Stimulated activated CD4-positive, alpha-beta T cell treated with anti-CD3 and anti-CD28 coated beads, Interleukin-1b, Interleukin-23, amount 100 ng/mL, for 4 hours (primary cell): ENCODE measurements at places on chromosomes 11 and 22.

DNA sequence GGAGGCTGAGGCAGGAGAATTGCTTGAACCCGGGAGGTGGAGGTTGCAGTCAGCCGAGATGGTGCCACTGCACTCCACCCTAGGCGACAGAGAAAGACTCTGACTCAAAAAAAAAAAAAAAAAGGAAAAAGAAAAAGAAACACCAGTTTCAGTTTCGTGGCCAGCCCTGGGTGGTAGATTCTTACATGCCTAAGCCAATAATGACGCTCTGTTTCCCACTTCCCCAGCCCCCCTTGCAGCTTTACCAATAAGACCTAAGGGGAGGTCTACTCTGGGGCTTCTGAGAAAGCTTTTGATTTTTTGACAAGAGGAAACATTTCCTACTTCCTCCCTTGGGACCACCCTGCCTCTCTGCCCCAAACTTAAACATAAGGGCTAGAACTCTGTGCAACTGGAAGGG, 30.0 kb upstream of the PTPRJ start:
- DNase-seq: peak; percentile 39

DNA sequence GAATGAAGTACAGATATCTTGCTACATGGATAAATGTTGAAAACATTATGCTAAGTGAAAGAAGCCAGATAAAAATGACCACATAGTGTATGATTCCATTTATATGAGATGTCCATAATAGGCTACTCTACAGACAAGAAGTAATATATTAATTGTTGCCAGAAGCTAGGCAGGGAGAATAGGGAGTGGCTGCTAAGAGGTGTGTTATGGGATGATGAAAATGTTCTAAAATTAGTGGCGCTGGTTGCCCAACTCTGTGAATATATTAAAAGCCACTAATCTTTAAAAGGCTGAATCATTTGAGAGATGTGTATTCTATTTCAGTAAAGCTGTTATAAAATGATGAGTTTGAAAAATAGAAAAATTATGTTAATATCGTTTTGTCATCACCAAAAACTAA, 144.4 kb downstream of the NCAM1 start:
- no peak for DNase-seq

DNA sequence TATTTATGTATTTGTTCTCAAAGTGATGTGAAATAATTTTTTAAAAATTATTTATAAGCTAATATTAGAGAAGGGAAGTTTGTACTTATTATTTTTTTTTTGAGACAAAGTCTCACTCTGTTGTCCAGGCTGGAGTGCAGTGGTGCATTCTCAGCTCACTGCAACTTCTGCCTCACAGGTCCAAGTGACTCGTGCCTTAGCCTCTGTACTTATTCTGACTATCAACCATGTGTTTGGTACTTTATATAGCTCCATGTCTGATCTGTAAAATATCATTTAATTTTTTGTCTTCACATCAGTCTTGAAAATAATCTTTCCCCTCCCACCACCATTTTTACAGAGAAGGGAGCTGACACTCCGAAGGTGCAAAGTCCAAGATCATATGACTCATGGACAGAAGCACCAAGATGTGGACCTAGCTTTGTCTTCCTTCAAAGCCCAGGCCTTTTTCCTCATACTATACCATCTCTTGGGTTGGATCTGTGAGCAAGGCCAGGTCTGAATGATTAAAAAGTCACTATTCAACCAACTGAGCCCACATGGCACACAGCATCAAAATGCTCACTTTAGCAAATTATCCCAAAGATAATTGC, 32.4 kb upstream of the EED start:
- DNase-seq: no peak

DNA sequence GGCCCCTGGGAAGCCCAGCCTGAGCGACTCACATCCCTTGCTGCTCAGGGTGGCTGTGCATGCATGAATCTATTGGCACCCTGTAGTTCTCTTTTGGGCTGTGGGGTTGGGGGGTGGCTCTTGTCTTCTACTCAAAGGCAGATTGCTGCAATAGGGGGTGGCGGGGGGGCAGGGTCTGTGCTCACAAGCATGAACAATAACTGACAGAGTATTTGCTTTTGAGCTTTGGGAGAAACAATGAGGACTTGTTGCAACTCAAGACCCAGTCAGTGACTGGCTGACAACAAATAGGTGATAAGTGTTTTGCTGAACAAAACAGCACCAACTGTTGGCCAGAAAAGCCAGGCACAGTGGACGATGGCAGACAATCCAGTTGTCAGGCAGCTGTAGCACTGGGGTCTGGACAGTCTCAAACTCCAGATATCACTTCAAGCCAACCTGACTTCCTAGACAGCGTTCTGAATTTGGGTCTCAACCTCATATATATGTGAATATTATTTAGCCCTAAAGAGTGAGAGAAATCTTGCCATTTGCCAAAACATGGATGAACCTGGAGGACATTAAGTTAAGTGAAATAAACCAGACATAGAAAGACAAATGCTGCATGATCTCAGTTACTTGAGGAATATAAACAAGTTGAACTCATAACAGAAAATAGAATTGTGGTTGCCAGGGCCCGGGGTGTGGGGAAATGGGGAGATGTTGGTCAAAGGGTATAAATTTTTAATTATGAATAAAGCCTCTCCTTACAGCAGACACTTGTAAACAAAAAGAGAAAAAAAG, 61.7 kb downstream of the ME3 start:
- no peak for DNase-seq

DNA sequence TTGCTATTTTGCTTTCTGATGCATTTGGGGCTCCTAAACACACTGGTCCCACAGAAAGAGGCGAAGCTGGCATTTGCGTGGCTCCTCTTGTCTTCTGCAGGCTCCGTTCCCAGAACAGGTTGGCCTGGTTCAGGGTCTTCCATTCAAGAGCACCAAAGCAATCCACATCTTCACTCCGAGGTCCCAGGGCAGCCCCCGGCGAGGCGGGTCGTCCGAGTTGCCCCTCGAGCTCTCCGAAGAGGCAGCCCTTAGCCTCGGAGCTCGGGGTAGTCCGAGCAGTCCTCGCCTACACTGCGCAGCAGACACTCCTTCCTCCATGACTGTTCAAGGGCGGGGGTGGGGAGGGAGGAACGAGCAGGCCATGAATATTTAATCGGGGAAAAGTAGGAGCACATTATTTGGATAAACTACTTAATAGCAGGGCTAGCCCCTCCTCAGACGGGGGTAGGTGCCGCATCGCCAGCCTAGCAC, 321.3 kb downstream of the BLID start:
- DNase-seq: no peak

GRCh38 chr11:64619196-64619595, 28.2 kb downstream of the SLC22A12 start:
- DNase-seq: no peak

DNA sequence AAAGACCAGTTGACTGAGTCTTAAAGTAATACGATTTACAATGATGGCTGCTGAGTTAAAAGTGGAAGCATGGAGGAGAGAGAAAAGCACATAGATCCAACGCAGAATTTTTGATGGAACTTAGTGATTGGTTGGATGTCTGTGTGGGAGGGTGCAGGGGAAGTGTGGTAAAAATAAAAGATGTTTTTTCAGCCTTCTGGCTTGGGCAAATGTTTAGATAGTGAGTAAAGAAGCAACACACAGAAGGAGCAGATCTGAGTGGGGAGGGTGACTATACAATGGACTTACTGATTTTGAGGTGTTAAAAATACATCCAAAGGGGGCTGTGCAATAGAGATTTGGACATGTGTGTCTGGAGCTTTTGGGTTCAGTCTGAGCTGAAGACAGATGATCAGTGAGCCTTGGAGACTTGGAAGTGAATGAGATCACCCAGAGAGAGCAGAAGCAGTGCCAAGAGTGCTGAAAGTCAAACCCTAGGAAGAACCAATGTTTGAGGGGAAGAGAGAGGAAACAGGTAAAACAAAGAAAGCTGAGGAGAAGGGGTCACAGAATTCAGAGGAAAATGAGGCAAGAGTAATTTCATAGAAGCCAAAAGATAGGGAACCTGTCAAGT, 8.6 kb downstream of the GRIA4 start:
- no peak for DNase-seq

DNA sequence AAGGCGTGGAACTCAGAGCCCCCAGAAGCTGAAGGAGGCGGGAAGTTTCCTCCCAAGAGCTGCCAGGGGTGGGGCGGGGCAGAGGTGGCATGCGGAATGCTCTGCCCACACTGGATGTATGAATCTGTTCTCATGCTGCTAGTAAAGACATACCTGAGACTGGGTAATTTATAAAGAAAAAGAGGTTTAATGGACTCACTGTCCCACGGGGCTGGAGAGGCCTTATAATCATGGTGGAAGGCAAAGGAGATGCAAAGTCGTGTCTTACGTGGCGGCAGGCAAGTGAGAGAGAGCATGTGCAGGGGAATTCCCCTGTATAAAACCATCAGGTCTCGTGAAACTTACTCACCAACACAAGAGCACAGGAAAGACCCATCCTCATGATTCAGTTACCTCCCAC, 57.6 kb downstream of the SMIM38 start:
- peak; percentile 19 for DNase-seq

DNA sequence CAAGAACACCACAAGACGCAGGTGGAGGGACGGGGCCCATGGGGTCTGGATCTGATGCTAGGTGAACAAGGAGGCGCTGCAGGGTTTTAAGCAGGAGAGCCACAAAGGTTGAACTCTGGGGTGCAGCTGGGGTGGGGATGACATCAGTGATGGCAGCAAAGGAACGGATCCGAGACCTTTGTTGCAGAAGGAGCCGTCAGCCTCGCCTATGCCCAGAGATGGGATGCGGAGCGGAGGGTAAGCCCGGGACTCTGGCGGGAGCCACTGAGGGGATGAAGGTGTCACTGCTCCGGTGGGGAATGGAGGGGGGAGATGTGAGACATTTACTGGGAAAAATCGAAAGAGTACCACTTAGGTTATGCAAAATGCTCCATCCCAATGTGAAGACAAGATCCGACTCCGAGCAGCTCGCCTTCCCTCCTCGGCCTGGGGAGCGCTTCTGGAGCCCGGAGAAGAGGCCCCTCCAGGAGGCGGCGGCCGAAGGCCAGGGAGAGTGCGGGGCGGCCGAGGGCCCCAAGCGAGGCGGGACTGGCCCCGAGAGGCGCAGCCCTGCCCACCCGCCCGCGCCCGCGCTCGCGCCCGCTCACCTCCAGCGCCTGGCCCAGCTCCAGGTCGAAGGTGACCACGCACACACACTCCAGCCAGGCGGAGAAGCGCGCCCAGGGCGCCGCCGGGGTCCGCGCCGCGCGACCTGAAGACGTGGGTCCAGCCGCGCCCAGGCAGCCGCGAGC, 422 bp downstream of the DENND6B start:
- no peak for DNase-seq

DNA sequence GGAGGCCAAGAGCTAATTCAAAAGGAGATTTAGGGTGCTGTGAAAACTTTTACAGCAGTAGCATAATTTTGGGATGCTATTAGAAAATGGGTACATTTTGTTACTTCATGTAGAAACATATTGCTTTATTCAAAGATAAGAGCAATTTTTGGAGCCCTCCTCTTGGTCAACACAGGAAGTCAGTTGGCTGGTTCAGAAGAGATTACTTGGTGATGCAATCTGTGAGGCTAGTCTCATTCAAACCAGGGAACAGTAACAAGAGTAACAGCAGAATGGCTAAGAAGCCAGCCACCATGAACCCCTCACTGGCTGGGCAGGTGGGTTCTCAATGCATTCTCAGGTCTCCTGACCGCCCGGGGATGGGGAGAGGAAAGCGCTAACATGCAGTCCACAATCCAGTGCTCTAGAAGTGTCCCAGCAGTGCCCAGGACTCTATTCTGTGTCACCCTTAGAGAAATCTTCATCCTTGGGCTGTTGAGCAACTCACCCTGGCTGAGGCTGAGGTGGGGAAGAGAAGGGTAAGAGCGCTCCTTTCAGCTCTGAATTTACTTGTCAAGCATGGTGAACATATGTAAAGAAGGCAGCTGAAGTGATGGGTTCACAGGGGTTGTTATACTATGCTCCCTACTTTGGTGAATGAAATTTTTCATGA, 262.2 kb upstream of the UBASH3B start:
- DNase-seq: no peak

DNA sequence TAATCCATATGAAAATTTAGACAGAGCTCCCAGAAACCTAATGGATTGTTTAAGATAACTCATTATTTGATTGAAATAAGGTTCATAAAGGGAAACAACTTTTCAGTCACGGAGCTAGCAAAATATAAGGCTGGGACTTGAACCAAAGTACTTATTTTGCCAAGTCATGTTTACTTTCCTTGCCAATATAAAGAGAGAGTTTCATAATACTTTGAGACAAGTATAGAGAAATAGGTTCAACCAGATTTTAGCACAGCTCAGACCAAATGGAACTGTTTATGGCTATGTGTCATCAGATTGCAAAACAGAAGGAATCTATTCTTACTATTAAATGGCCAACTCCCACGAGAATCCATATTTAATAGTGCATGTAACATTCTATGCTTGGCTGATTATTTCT, 1517.5 kb upstream of the TENM4 start:
- no peak for DNase-seq

DNA sequence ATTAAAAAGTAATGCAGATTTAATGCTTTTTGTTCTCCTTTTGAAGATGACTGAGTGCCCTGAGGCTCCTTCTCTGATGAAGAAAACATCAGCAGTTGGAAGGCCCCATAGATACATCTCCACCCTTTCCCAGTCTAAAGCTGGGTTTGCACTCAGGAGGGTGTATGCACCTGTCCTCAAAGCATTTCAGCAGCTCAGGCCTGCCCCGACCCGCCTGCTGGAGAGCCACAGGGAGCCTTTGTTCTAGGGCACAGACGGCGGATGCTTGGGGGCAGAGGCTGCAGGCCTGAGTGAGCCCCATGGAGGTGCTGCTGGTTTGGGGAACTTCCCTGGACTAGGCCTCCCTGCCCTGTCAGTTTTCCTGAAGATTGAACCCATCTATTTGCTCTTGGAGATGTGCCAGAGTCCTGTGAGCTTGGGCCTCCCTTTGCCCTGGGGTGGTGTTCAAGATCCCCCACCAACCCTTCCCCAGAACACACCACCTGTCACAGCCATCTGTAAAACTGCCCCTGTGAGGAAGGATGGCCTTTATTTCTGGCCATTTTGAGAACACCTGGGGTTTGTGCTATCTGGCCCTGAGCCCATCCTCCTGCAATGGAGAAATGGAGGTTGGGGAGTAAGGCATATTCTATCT, 160.0 kb downstream of the NAV2 start:
- DNase-seq: no peak

GRCh38 chr11:2739531-2740274, 39.9 kb upstream of the KCNQ1OT1 start:
- no peak for DNase-seq

DNA sequence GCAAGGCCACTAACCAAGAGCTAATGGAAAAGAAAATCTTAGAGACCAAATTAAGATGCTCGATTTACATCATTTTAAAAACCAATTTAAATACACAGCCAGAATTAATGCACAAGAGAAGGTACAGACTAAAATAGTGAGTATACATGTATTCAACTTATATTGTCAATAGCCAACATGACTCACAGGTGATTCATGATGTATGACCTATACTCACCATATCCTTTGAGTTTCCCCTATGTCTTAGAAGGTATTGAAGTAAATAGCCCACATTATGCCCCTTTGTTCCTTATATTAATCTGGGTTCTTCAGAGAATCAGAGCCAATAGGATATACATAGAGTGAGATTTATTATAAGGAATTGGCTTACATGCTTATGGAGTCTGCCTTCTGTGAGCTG, 97.5 kb upstream of the ANO3 start:
- no peak for DNase-seq

GRCh38 chr22:44482776-44483175, 15.3 kb downstream of the RTL6 start:
- DNase-seq: no peak

GRCh38 chr11:116332391-116332790, 440.4 kb downstream of the BUD13 start:
- DNase-seq: no peak
